ENCODE measurements at places on chromosomes 7 and 10. TPM values are rescaled to one million over a fixed set of nuclear protein-coding genes. Genes with fewer than 3 reads are reported as not detected.

The CPA2 gene
- 0.23 TPM for total RNA-seq

The INMT gene
- total RNA-seq: 0.33 TPM

The PVRIG gene
- 20.8 TPM for total RNA-seq

The GNG11 gene
- not detected for total RNA-seq

The VAX1 gene
- total RNA-seq: not detected

The IPMK gene
- total RNA-seq: 5.7 TPM

The CYP3A5 gene
- total RNA-seq: 0.41 TPM

The CNNM1 gene
- 0.23 TPM for total RNA-seq

The ARL4A gene
- total RNA-seq: 7.9 TPM

The OR2A1 gene
- not detected for total RNA-seq

The ZNF862 gene
- total RNA-seq: 23.0 TPM

Data from activated naive CD4-positive, alpha-beta T cell treated with anti-CD3 and anti-CD28 coated beads, Interleukin-2, amount 50 U/mL, for 72 hours (primary cell).